Glomerular endothelial cell (primary cell): ENCODE measurements at places on chromosomes 1 and 21. TPM values are rescaled to one million over a fixed set of nuclear protein-coding genes. Genes with fewer than 3 reads are reported as not detected.

The PCAT6 gene
- total RNA-seq = 6.0 TPM in 1 of 2 replicates, not detected in the other

DNA sequence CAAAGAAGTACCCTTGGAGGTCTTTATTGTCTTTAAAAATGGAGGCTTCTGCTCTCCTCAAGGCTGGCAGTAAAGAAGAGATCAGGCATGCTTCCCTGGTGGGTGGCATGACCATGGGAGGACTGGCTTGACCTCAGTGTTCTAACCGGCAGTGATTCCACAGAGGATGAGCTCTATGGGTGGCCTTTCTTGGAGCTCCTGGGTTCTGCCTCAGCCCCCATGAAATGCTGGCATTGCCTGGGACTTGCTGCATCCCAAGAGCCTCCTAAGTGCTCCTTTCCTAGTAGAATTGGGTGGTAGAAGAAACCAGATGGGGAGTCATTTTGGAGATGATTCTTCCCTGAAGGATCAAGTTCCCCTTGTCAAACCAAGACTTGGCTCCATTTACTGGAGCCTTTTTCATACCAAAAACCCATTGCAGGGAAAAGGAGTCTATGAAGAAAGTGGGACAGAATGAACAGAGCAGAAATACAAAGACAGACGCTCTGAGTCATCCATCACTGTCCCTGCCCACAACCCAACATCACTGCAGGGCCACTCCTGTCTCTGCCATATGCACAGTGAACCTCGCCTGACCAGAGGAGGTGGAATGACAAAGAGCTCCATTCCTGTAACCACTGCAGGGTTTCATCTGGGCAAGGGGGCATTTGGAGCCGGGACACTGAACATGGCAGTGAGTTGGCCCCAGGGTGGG is 42.4 kb downstream of the RIMS3 start:
- no peak for DNase-seq

The TNNT2 gene
- 0.88 TPM in 1 of 2 replicates, not detected in the other for total RNA-seq

The LAMC2 gene
- 132 and 173 TPM in 2 replicates for total RNA-seq

DNA sequence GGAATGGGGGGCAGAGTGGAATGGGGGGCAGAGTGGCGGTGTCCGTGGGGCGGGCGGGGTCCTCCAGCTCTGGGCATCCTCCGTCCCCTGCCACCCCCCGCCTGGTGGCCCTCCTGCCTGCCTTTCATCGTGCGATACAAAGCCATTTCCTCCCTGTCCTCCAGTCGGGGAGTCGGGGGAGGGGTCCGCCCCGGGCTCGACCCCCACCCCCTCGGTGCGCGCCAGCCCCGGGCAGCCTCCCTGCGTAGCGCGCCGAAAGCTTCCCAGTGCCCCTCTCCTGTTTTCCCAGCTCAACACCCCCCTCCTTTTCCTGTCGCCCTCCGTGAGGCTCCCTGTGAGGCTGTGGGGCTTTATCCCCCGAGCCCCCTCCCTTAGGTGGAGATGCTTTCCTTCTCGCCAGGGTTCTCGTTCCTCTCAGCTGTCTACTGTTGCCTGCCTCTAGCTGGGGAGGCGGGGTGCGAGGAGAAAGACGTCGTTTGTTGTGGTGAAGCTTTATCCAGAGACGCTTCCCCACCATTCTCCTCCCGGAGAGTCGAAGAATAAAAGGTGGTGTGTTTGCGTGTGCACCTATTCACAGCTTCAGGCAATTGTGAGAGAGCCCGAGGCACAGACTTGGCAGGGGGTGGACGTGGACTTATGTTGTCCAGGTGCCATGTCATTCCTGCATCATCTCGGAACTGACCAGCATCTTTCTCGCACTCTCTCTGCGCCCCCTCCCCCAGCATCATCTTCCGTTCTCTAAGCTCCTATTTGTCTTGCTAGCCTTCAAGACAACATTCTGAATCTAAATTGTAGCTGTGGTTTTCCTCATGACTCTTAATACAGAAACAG is 848 bp downstream of the DNM3 start:
- no peak for DNase-seq

GRCh38 chr1:73040811-73041210 is 758.5 kb upstream of the NEGR1 start:
- DNase-seq = no peak

GRCh38 chr21:28729887-28730286 is 262.8 kb downstream of the LTN1 start:
- no peak for DNase-seq

- DNase-seq = no peak
Observed at GRCh38 chr1:154429118-154429517, 24.0 kb downstream of the IL6R start.

GRCh38 chr1:179079113-179079761 is 2.6 kb upstream of the TOR3A start:
- DNase-seq = peak; percentile 50

GRCh38 chr1:109534307-109534858 is 5.3 kb upstream of the GPR61 start:
- no peak for DNase-seq

DNA sequence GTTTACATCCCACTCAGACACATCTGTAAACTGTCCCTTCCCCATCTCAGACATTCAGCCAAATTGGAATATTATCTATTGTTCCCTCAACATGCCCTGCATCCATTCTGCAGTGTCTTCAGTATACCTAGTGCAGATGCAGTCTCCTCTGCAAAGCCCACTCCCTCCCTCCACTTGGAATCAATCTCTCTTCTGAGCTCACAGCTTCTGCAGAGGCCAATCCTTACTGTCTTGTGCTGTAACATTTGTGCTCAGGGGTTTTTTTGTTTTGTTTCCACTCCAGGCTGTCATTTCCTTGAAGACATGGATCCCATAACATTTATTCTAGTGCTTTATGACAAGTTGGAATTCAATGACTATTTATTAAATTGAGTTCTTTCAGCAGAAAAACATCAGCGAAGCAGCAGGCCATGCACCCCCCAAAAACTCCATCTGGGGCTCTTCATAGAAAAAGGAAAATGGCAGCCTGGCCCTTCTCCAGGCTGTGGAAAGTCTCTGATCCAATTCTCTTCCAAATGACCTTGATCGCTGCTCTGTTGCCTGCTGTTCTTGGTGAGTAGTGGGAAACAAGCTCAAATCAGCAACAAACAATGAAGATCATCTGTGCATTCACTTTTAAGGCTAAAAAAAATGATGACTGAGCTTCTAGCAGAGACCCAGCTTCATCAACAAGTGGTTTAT is 8.7 kb downstream of the C4BPA start:
- DNase-seq = no peak

GRCh38 chr1:207003210-207003609 is 29.3 kb downstream of the C1orf116 start:
- DNase-seq = no peak

- no peak for DNase-seq
Observed at GRCh38 chr1:245172829-245173228, 18.0 kb downstream of the KIF26B start.

- no peak for DNase-seq
Observed at GRCh38 chr1:227092069-227092468, 152.0 kb downstream of the COQ8A start.

DNA sequence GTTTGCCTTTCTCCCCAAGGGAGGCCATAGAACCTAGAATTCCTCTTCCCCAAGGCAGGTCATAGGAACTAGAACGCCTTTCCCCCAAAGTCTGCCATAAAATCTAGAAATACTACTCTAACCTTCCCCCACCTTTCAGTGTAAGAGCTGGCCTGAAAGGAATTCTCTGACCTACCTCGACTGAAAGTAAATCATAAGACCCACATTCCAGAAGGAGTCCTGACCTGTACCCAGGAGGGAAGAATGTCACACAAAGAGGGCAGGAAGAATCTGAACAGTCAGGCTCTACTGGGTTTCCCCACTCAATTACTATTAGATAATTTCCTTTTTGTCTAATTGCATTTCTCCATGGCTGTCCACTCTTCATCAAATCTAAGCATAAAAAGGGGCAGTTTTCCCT is 5.7 kb upstream of the ATG4C start:
- no peak for DNase-seq

DNA sequence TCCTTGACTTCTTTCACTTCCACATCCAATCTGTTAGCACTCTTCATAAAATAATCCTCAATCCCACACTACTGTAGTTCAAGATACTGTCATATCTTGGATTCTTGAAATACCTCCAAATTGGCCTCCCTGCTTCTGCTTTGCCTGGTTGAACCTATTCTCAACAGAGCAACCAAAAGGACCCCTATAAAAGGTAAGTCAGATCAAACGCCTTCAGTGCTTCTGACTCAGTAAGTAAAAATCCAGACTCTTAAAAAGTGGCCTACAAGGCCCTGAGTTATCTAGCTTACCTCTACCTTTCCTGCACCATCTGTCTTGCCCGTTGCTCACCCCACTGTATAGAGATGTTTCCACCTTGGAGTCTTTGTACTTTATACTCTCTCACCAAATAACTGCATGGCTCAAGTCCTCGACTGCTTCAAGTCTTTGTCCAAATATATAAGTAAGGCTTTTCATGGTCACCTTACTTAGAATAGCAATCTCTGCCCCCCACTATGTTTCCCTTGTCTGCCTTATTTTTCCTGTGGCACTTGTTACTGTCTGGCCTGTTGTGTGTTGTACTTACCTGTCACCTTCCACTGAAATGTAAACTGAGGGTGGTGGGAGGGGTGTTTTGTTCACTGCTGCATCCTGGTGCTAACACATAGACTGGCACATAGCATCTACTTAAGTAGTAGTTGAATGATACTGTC is 5.1 kb upstream of the PIGV start:
- DNase-seq = no peak

DNA sequence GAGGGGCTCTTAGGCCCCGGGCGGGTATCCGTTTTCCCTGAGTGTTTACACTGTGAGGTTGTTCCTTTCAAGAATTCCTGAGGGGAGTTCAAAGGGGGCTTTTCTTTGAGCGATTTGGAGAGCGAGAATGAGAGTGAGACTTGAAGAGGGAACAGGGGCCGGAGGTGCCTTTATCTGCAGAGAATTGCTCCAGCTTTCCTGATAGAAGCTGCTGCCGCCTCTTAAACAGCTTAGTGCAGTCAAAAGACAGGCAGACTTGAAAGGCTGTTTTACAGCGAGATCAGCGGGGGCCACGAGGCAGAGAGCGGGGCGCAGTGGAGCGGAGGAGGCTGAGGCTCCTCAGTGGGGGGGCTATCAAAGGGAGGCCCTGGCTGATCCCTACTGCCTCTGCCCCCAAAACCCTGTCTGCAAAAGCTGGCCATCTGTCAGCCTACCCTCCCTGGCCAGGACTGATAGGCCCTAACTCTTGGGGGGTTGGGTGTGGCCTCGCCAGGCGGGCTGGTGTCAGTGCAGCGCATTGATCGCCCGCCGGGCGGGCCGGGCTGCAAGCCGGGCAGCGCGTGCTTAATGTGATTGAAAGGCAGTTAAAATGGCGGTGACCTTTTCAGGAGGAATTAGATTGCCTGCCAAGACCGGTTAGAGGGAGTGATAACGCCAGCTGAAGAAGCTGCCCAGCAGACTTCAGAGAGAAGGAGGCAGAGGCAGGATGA is 36.4 kb downstream of the TMEM53 start:
- DNase-seq = no peak

GRCh38 chr1:24027838-24028468 is 47.8 kb upstream of the SRSF10 start:
- DNase-seq = peak; percentile 34

DNA sequence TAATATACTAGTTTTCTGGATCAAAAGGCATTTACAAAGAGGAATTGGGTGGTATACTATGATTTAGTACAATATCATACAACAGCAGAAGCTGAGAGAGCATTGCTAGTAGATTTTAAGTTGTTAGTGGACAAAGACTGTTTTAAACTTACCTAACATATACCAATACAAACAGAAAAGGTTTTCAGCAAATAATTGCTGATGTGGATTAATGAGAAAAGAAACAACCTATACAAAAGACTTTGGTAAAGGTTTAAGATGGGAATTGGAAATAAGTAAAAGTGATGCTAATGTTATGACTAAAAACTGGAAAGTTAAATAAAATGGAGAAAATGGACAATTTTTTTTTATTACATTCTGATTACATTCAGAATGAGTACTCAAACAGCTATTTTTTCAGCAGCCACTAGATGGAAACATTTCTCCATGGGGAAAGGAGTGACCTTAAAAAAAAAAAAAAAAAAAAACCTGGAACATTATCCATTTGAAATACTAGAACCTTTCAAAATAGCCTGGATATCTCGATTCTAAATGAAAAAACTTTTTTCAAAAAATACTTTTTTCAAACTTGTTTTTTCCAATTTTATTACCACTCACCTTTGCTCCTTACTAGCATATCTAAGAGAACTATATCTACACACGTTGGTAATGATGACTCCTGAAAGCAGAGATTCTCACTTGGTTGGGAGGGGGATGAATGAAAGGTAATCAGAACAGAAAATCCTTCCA is 55.4 kb downstream of the EPRS1 start:
- DNase-seq = peak; percentile 18

GRCh38 chr1:160653620-160654016 is 6.8 kb upstream of the SLAMF1 start:
- DNase-seq = no peak

GRCh38 chr1:36387141-36387949 is 1.6 kb upstream of the STK40 start:
- DNase-seq = no peak

DNA sequence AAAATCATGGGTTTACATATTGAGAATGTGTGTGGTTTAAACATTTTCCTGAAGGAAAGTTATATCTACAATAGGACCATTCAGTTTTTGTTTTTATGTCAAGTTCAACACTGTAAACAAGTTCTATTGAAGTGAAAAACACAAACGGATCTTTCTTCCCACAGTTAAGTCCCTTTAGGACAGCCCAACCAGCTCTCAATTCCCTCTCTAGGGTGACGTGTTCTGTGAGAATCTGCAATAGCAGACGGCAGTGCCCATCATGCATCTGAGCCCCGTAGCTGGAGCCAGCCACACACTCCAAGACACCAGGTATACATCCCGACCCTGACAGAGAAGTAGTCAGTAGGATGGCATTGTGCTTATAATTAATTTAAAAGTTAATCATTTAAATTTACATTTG is 26.3 kb upstream of the IVNS1ABP start:
- no peak for DNase-seq

The FMN2 gene
- total RNA-seq = 0.29 and 7.5 TPM in 2 replicates

- no peak for DNase-seq
Observed at GRCh38 chr1:64378826-64379225, 91.1 kb upstream of the CACHD1 start.

The TDRD5 gene
- not detected in 2 replicates for total RNA-seq

- no peak for DNase-seq
Observed at GRCh38 chr1:67350783-67351182, 43.1 kb downstream of the IL12RB2 start.
